ENCODE measurements at places on chromosomes 11 and 22.

DNA sequence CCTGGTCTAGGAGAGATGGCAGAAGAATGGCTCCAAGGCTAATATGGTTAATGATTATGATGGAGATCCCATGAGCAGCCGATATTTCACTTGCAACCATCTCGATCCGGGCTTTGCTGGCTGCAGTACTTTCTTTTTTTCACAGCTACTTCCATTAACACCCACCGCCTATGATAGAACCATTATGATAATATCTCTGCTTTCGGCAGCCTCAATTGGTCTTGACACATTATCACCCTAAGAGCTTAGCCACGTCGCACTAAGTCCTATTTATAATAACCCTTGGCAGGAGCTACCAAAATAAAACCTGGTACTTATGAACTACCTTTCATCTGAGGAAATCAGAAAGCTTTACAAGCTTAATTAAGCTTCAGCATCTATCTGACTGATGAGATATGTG, 7.6 kb upstream of the FJX1 start:
- DNase-seq, result no peak

- DNase-seq, result no peak
Measured at GRCh38 chr22:19537941-19538488, 13.8 kb upstream of the CLDN5 start.

DNA sequence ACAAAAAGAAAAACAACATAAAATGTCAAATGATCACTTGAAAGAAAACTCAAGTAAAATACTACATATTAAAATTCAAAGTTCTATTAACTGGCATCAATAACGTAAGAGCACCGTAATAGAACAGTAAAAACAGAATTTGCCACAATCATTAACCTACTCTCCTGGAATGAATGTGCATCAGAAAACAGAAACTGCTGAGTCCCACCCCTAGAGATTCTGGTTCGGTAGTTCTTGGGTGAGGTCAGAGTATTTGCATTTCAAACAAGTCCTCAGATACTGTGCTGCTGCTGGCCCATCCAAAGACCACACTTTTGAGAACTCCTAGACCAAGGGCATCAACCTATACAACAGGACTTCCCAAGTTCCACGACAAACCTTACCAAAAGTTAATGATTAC, 23.5 kb downstream of the PITPNB start:
- DNase-seq, result no peak

DNA sequence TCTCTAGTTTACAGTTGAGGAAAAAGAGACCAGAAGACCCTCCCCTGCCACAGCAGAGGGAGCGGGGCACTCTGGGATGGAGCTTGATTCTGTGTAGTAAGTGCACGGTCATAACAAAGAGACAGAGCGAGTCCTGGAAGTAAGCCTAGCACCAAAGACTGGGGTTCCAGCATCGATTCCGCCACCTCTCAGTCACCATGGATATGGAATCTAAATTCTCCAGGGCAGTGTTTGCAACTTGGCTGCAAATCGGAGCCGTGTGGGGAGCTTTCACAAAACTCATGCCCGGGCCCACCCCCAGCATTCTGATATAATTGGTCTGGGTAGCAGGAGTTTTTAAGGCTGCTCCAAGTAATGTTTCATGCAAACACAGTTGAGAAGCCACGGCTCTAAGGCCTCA, 129.5 kb upstream of the OPCML start:
- no peak for DNase-seq

DNA sequence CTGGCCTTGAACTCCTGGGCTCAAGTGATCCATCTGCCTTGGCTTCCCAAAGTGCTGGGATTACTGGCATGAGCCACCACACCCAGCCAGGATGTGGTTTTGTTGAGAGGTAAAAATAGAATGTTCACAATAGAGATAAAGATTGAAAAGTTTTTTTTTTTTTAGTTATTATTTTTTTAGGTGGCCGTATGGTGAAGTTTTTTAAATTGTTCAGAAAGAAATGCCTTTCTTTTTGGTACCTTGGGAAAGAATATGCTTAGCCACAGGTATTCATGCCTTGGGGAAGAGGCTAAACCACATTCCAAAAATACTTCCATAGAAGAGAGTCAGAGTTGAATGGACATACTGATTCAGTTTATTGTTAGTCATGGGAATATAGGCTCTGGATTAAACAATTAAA, 143.4 kb downstream of the C11orf91 start:
- DNase-seq, result no peak

DNA sequence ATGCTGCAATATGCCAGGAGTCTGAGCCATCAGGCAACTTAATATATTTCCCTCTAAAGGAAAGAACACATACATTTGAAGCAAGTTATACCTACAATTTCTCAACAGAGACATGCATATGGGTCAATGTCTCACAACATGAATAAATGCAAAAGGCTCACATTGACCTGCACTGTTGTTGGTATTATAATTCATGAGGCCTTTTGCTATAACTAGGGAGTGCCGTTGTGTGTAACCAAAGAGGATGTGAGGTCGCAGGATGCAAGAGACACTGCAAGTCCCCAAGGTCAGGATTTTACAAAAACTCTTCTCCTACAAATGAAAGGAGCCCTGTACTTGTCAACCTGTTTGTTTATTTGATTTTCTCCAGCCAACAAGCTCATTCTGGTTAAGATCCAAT, 250.5 kb downstream of the LARGE1 start:
- no peak for DNase-seq

DNA sequence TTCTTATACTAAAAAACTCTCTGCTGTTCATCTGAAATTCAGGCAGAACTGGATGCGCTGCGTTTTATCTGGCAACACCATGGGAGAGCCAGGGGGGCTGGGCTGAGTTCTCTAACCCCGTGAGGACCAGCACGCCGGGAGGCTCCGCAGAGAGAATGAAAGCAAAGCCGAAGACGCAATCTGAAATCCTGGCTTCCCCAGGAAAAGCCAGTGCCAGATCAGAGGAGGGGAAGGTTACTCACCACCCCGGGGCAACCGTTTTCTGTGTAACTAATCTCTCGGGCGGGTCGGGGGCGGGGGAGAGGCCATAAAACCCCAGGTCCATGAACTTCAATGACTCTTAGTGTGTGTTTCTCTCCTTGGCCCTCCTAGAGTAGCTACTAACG, 99.4 kb downstream of the SHANK2 start:
- DNase-seq, result no peak

DNA sequence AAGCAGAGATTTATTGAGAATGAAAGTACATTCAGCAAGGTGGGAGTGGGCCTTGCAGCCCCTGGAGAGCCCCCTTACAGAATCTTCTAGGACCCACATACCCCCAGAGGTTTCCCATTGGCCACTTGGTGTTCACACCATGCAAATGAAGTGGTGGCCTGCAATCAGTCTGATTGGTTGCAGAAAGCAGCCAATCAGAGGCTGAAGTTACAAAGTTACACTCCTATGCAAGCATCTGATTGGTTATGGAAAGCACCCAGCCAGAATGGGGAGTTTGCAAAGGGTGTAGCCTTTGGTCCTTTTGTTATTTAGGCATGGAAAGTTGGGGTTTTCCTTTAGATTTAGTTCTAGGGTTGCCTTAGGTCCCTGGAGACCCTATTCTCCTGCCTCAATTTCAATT, 34.9 kb downstream of the UVRAG start:
- no peak for DNase-seq

- no peak for DNase-seq
Measured at GRCh38 chr11:114413958-114414357, 13.5 kb downstream of the RBM7 start.

- no peak for DNase-seq
Measured at GRCh38 chr11:33747979-33748378, 11.8 kb upstream of the CD59 start.

DNA sequence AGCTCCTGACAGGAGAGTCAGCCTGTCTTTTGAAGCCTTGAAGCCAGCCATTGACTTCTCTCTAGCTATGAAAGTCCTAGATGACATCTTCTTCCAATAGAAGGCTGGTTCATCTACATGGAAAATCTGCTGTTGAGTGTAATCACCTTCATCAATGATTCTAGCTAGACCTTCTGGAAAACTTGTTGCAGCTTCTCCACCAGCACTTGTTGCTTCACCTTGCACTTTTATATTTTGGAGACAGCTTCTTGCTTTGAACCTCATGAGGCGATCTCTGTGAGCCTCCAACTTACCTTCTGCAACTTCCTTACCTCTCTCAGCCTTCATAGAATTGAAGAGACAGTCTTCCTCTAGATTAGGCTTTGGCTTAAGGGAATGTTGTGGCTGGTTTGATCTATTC, 58.3 kb downstream of the MYO7A start:
- no peak for DNase-seq

DNA sequence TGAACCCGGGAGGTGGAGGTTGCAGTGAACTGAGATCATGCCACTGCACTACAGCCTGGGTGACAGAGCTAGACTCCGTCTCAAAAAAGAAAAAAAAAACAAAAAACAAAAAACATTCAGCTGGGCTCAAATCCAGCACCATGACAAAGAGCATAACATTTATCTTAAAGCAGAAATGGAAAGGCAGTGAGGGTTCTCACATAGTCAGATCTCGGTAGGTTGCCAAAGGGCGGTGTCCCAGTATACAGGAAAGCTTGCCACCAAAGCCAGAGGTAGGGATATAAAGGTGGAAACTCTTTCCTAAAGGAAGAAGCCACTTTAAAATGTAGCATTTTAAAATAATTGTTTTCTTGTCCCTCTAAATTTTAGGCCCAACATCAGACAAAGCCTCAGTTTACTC, 22.4 kb upstream of the CAPRIN1 start:
- no peak for DNase-seq

DNA sequence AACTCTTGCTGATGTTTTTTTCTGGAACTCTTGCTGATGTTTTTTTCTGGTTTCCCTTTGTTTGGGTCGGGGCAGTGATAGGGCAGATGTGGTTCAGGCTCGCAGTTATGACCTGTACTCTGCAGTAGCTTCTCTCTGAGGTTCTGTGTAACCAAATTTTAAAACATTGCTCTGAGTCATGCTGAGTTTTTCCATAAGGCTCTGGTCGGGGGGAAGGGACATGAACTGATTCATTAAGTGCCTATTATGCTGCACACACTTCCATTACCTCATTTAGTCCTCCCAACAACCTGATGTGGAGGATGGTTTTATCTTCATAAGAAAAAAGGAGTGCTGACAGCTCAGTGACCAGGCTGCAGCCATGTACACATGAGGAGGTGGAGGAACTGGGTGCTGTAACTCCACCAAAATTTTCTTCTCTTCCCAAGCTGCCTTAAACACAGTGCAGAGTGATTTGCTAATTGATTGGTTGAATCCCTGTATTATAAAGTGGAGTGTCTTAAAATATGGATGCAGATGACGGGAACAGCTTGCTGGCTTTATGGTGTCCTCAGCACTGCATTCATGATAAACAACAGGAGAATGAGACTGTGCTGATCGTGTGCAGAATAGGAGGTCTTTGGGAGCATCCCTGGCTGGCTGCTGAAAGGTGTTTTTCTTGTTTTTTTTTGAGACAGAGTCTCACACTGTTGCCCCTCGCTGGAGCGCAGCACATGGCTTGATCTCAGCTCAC, 19.1 kb downstream of the TNRC6B start:
- DNase-seq, result no peak

- DNase-seq, result no peak
Measured at GRCh38 chr22:47303161-47303890, 540.9 kb downstream of the TBC1D22A start.
